Endothelial cell of coronary artery (primary cell): ENCODE measurements at places on chromosomes 13 and 19. TPM values are rescaled to one million over a fixed set of nuclear protein-coding genes. Genes with fewer than 3 reads are reported as not detected.

The OR10H1 gene
- not detected in 2 replicates for total RNA-seq

The SLC10A2 gene
- total RNA-seq: not detected in 2 replicates

The UGGT2 gene
- total RNA-seq: 34.5 and 43.7 TPM in 2 replicates

The TMIGD2 gene
- total RNA-seq: not detected in 2 replicates

The PDX1 gene
- total RNA-seq: not detected in 2 replicates

The FFAR3 gene
- not detected in 2 replicates for total RNA-seq

The MEX3D gene
- 67.0 and 70.2 TPM in 2 replicates for total RNA-seq

The EHD2 gene
- total RNA-seq: 88.3 and 162 TPM in 2 replicates

The CYP4F11 gene
- total RNA-seq: not detected in 2 replicates

The C19orf85 gene
- not detected in 2 replicates for total RNA-seq

The CYSLTR2 gene
- total RNA-seq: under 0.01 TPM in 2 replicates

The SLC25A41 gene
- under 0.01 and 0.09 TPM in 2 replicates for total RNA-seq

The HNRNPA1L2 gene
- total RNA-seq: 3.5 and 4.6 TPM in 2 replicates

The NMRK2 gene
- total RNA-seq: not detected in 2 replicates

The NRTN gene
- total RNA-seq: 0.09 TPM in 1 of 2 replicates, not detected in the other

The SYNGR4 gene
- total RNA-seq: not detected in 2 replicates

The CD79A gene
- 0.09 TPM in 2 replicates for total RNA-seq

The APLP1 gene
- total RNA-seq: 3.4 TPM in 2 replicates

The ZNF345 gene
- total RNA-seq: 1.9 and 2.5 TPM in 2 replicates

The PSG6 gene
- not detected in 2 replicates for total RNA-seq

The KASH5 gene
- not detected in 2 replicates for total RNA-seq

The RUBCNL gene
- total RNA-seq: not detected in 2 replicates

The COL5A3 gene
- 2.4 TPM in 1 of 2 replicates, not detected in the other for total RNA-seq

The C19orf73 gene
- 0.28 and 0.63 TPM in 2 replicates for total RNA-seq

The CALR3 gene
- total RNA-seq: not detected in 2 replicates

The ZNF681 gene
- 0.09 and 0.85 TPM in 2 replicates for total RNA-seq

The FNDC3A gene
- total RNA-seq: 42.0 and 47.2 TPM in 2 replicates

The GJA3 gene
- under 0.01 and 0.28 TPM in 2 replicates for total RNA-seq

The EDNRB gene
- 0.45 and 0.47 TPM in 2 replicates for total RNA-seq

The MEF2B gene
- total RNA-seq: 0.09 TPM in 1 of 2 replicates, not detected in the other
